ENCODE measurements at places on chromosomes 6 and 20.

DNA sequence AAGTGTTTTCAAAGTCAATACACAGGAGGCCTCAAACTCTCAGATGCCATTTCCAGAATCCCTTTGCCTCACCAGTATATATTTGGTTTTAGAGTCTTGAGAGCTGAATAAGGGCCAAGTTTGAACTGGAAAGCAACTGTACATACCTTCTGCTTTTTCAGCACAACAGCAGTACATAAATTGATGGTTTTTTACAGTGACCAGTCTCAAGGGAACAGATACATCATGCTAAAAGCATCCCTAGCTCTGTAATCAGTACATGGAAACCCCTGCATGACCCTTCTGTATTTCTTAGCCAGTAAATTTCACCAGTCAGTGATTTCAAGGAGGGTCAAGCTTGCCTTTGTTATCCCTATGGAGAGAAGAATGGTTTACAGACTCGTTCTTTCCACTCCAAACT is 40.6 kb upstream of the ECHDC1 start:
- DNase-seq = no peak

DNA sequence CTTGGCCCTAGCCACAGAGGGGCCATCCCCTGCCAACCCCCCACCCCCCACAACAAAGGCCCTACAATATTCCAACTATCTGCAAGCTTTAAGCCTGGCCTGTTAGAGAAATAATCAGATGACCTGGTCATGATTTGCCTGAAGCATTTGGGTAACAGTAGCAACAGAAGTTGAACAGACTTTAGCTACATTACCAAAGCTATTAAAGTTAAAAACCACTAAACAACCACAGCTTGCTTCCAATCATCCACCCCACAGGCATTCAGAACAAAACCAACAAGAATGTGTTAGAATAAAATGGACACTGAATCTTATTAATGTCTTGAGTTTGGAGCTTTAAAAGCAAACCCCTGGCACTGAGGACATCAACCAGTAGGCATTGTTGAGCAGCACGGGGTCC is 250.9 kb downstream of the LRFN2 start:
- no peak for DNase-seq

DNA sequence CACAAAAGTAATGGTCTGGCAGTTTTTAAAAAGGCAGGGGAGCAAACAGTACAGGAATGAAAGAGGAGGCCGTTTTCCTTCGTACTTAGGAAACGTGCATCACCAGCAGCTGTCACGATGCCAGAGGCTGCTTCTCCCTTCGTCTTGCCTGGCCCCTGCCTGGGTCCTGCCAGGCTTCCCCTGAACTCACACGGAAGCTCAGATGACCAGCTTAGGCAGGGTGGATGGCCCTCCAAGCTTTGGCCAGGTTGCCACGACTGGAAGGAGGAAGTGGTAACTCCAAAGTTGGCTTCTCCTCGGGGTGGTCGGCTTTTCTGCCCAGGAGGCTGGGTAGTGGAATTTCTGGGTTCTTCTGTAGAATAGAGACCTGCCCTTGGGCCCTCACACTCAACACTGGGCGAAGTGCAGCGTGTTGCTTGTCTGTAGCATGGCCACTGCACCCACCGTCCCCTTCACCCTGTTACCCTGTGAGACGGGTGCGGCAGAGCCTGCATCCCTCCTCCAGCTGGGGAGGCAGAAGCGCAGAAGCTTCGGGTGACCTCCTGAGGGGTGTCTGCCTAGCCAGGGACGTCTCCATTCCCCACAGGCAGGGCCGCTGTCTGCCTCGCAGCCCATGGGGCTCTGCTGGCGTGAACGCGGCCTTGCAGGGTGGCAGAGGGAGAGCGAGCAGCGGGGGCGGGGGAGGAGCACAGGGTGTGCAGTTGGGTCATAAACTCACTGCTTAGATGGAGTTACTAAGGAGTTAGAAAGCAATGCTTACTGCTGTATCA is 18.4 kb upstream of the RBM38 start:
- DNase-seq = no peak

- no peak for DNase-seq
These were observed 43.6 kb upstream of the FUCA2 start for GRCh38 chr6:143555071-143555492.

DNA sequence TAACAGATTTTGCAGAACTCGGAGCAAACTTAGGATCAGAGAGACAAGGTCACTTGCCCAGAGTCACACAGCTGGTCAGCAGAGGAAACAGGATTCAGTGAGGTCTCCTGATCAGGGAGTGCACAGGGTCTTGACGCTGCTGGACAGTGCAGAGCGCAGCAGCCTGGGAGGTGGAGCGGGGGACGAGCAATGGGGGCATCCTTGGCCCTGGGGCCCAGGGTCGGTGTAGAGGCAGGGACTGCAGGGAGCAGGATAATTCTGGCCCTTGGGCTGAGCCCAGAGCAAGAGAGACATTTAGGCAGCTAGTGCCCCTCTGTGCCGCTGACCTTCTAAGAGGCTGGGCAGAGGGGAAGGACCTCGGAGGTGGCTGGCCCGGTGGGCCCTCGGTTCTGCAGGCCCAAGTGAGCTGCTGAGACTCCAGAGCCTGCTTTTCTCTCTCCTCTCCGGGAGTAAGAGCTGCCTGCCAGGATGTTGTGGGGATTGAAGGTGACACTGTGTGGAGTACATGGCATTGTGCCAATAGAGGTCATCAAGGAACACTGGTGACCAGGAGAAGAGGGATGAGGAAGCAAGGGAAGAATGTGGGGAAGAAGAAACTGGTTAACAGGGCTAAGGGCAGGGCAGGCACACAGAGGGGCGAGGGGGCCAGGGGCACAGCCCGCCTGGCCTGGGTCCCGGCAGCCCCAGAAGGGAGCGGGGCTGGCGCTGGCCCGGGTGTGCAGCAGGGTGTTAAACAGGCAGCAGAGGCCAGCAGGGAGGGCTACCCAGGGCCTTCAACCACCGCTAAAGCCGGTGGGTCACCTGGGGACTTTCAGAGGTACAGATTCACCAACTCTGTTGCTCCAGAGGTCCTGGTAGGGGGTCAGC is 122.0 kb downstream of the AGPAT4 start:
- DNase-seq = no peak

DNA sequence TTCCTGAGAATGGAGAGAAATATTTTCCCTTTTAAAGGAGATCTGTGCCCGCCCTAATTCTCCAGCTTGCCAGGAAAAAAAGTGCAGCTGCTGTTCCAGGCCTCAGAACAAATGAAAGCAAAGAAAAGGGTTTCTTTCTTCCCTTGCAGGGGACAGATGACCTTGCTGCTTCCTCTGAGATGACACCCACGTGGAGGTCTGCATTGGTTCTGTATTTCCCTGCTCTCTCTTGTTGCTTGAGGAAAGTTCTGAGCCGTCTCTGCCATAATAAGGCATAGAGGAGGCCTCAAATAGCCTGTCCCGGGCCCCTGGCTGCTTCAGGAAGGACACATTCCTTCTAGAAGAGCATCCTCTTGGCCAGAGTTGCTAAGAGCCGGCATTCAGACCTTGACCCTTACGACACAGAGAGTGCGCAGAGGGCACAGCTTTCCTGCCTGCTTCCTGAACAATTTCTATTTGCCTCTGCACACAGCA is 501.8 kb upstream of the SULF2 start:
- peak; percentile 42 for DNase-seq
